ENCODE measurements at places on chromosomes 12 and 14.

DNA sequence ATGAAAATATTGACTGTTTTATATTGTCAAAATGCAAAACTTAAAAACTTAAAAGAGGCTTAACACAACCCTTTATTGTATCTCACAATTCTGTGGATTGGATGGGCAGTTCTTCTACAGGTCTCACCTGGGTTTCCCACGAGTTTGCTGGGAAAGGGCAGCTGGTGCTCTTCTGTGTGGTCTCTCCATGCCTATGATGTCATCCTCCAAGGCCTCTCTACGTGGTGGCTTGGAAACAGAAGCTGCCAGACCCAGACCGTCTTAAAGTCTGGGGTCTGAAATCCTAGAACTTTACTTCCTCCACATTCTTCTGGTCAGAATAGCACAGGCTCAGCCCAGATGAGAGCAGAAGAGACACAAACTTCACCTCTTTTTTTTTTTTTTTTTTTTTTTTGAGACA lies 36.5 kb upstream of the KICS2 start:
- DNase-seq = no peak

GRCh38 chr14:29798108-29798663 lies 129.5 kb downstream of the PRKD1 start:
- no peak for DNase-seq

DNA sequence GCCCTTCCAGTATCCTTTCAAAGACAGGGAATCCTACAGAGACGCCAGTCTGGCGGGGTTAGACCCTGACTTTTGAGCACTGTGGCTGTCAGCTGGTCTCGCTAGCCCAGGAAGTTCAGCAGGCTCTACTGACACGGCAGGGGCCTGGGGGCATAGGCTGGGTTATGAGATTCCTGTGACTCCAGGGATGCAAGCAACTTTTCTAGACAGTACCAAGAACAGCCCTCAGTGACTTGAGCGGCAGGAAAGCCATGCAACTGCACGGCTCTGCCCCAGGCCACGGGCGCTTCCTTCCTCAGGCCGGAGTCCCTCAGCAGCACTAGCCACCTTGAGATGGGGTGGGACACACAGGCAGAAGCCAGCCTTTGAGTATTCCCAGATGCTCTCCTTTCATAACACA lies 5.1 kb upstream of the SIVA1 start:
- no peak for DNase-seq

DNA sequence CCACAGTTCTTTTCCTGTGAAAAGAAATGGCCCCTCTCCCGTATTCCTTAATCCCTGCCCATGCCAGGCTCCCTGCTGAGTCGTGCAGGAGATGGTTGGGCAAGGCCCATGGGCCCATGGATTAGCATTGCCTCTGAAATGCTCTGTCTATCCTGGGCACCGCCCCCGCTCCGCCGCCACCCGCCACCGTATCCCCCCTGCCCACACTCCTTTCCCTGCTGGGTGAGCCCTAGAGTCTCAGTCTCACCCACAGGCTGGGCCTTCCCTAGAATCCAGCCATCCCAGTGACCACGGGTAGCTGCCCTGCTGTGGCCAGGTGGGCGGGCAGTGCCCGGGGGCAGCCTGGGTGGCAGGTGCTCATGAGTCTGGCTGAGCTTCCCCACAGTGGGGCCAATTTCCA lies 50.6 kb downstream of the TSPAN11 start:
- no peak for DNase-seq

DNA sequence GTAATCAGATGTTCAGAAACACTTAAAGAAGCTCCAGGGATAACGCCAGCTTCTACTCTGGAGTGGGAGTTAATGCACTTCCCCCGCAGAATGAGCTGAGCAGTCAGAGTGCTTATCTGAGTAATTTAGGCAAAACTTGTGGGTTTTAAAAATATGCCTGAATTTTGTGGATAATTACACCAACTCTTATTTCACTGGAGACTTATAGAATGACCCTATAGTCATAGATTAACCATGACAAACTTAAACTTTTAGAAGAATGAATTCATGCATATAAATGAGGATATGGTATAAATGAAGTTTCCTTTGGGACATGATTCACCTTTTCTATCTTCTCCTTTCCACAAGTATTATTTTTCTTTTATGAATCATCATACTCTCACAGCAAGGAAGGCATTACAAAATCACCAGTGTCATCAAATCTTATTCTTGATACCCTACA lies 241.1 kb upstream of the FBXO33 start:
- no peak for DNase-seq

DNA sequence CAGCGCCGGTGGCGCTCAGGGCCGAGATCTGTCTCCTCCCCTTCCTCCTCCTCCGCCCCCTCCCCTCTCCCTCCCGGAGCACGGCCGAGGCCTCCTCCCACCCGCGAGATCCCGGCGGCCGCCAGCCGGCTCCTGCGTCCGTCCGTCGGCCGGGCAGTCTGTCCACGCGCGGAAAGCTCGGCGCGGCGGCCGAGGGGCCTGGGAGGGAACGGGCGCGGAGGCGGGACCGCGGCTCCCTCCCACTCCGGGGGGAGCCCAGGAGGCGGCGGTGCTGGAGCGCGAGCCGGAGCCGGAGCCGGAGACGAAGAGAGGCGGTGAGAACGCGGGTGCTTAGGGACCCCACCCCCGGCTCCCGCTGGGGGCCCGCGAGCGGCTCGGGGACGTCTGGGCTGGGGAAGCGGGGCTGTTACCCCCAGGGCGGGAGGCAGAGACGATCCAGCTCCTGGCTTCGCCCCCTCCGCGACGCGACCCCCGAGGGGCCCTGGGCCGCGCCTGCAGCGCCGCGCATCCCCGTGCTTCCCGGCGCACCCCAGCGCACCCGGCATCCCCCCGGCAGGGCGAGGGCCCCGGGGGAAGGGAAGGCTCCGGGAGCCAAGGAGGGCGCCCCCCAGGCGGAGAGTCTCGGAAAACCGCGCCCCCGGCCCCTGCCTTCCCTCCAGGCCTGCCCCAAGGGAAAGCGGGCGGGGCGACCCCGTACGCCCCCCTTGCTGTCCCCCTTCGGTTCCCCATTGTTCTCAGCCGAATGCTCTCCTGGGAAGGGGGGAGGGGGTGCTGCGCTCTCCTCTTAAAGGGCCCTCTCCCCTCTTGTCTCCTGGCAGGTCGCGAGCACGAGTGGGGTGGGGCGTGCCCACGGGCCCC lies at the start of gene DTX1:
Gene DTX1, plus strand, starts transcription at position 100 of the 858 bp plus-strand sequence. CDS start 1,463 bp downstream, outside the sequence.
- DNase-seq = peak; percentile 31
